T-helper 2 cell (primary cell): ENCODE measurements at places on chromosomes 7 and 10.

DNA sequence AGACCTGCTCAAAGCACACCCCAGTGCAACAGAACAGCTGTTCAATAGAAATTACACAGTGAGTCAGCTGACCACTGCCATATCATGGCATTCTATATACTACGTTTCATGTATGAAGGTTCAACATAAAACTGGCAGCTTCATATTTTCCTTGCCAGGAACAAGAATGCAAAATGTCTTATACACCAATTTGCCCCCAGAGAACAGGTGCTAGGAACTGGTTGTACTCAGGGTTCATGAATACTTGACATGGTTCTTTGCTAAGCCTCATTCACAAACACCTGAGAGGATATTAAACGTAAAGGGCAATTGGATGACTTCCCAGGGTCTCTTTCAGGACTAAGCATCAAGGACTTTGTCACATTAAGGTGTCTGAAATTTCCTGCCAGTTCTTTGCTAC is 6.9 kb downstream of the MYOF start:
- no peak for DNase-seq

DNA sequence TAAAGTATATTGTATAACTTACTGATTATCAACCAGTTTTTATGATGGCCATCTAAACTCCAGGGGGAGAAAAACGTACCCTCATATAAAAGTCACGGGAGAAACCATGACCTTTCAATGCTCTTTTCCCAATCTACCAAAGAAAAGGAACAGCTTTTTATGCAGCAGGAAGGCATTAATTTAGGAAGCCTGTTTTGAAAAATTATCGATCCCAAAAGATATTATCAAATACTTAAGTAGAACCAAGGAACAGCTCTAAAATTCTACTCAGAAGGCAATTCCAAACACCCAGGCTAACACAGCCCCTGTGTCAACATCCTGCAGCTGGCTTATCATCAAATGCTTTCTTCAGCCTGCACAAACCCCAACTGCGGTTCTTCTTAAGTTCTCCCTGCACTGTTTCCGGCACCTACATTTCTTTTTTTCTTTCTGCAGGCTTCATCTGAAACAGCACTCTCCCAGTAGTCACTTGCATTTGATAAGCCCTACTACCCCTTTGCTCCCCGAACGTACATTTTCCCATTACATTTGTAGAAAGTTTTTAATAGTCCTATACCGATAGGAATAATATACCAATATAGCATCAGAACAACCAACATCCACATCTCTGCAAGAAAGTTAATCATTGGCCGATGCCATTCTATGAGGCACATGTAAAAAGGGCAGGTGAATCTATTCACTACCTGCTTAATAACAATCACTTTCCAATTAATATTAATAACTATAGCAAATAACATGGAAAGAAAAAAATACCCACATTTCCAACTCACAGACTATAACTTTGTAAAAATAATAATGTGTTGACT is 47.9 kb downstream of the PIP4K2A start:
- peak; percentile 93 for DNase-seq

GRCh38 chr7:100370303-100370702 is 3.0 kb upstream of the PILRA start:
- no peak for DNase-seq

DNA sequence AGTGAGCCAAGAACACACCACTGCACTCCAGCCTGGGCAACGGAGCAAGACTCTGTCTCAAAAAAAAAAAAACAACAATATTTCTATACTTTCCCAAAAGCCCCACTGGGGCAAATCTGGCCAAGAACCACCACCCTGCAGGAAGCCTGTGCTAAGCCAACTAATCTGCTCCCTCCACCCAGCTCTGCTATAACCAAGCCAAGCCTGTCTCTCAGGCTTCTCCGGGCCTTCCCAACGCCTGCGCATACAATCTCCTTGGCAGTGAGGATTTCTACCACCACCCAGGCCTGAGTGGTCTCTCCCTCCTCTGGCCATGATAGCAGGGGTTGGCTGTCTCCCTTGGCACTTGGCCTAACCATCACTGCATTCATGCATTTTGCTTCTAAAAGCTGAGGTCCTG is 14.2 kb downstream of the DDX56 start:
- no peak for DNase-seq

DNA sequence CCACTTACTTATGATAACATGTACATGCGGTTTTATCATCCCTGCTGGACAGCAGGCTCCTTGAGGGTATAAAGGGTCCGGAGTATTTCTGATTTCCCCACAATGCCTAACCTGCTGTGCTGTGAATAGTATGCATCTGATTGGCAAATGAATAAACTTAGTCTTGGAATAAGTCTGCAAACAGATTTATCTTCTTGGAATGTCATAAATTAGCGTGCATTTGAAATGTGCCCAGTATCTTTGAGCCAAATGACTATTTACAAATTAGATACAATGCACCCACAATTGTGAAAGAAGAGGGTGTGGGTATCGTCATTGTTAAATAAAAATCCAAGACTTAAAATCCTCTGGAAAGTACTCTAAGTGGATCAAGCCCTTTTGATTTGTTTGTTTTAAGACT is 106.0 kb downstream of the OSBPL3 start:
- no peak for DNase-seq

DNA sequence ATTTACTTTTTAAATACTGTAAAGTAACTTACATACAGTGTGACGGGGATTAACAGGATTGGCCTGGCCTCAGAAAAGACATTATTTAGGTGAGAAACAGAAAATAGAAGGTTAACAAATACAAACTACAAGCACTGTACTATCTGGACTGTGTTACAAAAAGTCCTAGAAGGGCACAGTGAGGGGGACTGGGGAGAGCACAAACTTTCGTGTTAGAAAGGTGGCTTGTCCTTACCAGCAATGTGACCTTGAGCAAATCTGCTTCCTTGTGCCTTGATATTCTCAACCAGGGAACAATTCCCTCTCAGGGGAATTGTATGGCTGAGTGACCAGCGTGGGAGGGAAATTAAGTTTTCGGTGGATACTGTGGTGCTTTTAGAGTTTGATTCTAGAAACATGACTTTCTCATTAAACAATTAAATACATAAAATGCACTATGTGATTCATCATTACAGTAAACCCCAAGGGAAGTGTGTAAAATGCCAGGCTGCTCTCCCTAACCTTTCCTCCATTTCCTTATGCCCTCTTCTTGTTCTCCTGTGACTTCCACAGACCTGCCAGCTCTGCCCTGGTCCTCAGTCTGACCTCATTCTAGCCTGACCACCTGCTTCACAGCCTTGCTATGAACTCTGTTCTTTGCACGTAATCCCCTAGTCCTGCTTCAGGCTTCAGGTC is 57.7 kb downstream of the OSBPL3 start:
- DNase-seq, result no peak

DNA sequence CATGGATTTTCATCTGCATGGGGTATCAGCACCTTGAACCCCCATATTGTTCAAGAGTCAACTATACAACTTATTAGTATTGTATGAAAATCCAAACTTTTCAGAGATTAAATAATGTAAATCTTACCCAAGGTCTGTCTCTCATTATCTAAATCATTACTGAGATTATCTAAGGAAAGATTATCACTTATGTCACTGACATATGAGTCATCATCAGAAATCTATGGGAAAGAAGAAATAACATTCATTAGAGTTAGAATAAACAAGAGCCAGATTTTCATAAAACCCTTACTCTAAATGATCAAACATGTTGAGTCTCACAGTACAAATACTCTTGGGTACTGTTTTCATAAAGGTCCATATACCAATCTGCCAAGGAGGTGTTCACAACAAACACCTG is 83.3 kb upstream of the GSDME start:
- no peak for DNase-seq

GRCh38 chr10:43682956-43683355 is 34.3 kb upstream of the ZNF32 start:
- DNase-seq, result no peak

DNA sequence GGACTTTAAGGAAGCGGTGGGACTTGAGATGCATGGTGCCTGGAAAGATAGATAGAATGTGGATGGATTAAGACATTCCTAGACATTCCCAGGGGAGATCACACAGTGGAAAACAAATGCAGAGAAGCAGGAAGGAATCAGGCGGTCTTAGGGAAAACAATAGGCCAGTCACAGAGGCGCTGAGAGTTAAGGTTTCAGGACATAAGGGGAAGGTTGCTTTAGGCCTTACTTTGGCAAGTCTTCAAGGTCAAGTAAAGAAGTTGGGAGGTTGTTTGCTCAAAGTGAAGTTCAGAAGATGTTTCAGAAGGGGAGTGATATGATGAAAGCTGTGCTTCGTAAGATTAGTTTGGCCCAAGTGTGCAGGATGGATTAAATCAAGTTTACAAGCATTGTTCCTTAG is 109.4 kb downstream of the SUGCT start:
- DNase-seq, result no peak

GRCh38 chr10:28913436-28914237 is 236.3 kb downstream of the BAMBI start:
- no peak for DNase-seq

- peak; percentile 22 for DNase-seq
These were observed 132.0 kb upstream of the STK17A start for GRCh38 chr7:43450894-43451293.

DNA sequence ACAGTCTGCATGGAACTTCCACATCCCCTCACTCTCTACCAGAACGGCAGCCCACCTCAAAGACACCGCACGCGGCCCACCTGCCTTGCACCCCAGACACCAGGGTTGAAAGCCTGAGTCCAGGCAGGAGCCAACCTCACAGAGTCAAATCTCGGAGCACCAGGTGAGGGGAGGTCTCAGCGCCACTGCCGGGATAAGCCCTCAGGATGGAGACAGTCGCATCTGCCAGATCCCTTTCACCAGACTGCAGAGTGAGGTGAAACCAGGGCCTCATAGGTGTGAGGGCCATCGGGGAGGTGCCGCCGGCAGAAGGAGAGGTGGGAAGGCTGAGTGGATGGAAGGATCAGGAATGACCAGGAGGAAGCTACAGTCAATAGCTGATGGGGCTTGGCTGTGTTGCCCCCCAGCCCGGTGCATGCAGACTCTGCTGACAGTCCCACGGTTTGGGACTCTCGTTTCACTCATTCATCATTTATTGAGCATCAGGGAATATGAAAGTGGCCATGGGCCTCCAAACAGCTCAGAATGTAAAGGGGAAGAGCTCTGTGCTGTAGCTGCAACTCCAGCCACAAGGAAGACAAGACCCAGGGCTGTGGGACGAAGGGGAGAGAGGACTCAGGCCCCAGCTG is 315.0 kb downstream of the PTPRN2 start:
- DNase-seq, result no peak

DNA sequence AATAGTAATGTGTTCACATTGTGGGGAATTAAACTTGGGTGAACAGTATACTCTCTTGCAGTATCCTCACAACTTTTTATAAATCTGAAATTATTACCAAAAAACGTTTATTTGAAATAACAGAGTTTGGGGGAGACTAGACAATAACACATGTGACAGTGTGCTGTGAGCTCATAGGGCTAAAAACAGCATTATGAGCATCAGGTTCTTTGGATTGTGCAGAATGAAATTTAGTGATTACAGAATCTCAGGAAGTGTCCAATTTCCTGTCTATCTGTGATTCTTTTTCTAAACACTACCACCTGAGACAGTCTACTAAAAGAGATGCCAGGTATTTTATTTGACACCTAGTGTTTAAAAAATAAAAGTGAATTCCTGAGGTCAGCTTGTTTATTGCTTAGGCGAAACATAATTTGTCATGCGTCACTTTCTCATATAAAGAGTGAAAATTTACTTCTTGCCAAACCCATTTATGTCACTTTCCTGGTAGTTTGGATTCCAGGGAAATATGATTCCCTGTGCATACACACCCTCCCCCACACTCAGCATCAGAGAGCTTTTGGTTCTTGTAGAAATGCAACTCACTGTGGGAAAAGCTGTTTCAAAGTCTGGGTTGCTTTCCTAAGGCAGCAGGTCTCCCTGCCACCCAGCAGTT is 71.2 kb downstream of the AOAH start:
- no peak for DNase-seq

GRCh38 chr7:86158111-86158510 is 485.6 kb upstream of the GRM3 start:
- no peak for DNase-seq

DNA sequence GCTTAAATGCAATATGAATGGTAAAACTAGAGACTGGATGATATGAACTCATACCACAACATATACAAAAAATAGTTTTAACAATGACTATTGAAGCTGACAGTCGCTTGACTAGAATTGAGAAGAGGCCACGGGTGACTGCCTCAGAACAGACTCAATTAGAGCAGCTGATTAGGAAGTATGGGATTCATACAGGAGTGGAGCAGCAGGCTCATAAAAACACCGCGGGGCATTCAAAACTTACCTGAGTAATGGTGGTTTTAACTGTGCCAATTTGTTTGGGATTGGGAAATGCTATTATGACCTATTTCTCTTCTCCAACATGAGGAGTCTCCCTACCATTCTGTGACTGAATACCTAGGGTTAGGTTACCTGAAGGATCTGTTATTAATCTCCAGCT is 2.1 kb downstream of the CADPS2 start:
- no peak for DNase-seq

DNA sequence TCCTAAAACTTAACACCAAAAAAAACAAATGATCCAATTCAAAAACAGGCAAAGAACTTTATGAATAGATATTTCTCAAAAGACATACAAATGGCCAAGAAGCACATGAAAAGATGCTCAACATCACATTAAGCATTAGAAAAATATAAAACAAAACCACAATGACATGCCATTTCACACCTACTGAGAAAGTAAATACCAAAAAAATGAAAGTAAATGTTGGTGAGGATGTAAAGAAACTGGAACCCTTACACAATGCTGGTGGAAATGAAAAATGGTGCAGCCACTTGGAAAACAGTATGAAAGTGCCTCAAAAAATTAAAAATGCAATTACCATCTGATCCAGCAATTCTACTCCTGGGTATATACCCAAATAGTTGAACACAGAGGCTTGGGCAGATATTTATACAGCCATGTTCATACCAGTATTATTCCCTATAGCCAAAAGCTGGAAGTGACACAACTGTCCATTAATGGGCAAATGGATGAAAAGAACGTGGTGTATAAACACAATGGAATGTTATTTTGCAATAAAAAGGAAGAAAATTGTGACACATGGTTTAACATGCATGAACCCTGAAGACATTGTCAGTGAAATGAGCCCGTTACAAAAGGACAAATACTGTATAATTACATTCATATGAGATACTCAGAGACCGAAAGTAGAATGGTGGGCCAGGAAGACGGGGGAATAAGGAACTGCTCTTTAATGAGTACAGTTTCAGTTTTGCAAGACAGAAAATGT is 89.0 kb downstream of the JMJD1C start:
- no peak for DNase-seq

DNA sequence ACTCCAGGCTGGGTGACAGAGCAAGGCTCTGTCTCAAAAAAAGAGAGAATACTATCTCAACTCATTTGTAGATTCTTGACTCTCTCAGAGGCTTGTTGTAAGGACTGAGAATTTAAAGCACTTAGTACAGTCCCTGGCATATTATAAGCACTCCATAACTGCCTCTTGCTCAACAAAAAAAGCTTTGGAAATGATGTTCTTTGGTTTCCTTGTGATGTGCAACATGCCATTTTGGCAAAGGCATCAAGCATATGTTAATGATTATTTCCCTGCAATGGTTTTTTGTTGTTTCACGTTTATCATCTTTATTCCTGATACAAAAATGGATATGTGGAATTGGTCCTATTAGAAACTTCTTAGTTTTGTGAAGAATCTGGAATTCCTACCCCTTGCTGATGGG is 15.7 kb downstream of the NOLC1 start:
- no peak for DNase-seq
